ENCODE measurements at places on chromosomes 3 and 15. TPM values are rescaled to one million over a fixed set of nuclear protein-coding genes. Genes with fewer than 3 reads are reported as not detected.

DNA sequence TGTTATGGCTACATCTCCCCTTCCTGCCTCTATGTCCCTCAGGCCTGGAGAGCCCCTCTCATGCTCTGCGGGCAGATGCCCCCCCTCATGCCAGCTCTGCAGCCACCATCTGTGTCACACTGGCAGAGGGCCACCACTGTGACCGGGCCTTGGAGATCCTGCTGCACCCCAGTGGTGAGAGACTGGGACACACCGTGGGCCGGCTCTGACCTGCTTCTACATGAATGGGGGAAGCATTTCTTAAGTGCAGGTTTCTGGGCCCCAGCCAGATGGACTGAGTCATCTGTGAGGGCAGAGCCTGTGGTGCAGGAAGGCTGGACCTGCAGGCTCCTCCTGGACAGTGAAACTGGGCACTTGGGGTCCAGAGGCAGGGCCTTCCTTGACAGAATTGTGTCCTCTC, 4.8 kb downstream of the VWA5B2 start:
- H3K4me3 ChIP-seq = no peak overlapping the region
- peaks cover 17% of the 10 kb centered on the region for H3K4me1 ChIP-seq
- DNase-seq = no peak

GRCh38 chr15:90872486-90873184, 4.2 kb downstream of the FURIN start:
- peaks cover 62% of the 10 kb centered on the region for H3K4me1 ChIP-seq
- H3K4me3 ChIP-seq = peak overlapping the region; percentile 93
- no peaks in the 10 kb centered on the region for H3K27me3 ChIP-seq
- peaks cover 24% of the 10 kb centered on the region for H3K36me3 ChIP-seq
- peak overlapping the region; percentile 97 for H3K27ac ChIP-seq
- DNase-seq = no peak

DNA sequence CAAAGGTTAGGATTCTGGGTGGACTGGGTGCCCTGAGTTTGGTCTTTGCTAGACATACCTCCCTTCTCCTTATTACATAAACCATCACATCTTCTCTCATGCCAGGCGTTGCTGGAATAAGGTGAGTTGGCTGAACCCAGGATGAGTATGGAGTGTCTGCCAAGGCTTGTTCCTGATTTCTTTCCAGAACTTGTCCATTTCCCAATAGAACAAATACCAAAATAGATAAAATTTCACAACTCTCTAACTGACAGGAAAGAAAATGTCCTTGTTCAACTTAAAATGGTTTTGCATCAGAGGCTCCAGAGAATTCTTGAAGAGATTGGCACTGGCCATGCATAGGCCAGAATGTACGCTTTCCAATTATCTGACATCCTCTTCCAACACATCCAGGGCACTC, 291.9 kb downstream of the IGSF11 start:
- no peak for DNase-seq
- no peaks in the 10 kb centered on the region for H3K4me1 ChIP-seq
- H3K36me3 ChIP-seq = no peaks in the 10 kb centered on the region
- H3K4me3 ChIP-seq = no peak overlapping the region
- no peaks in the 10 kb centered on the region for H3K27me3 ChIP-seq

DNA sequence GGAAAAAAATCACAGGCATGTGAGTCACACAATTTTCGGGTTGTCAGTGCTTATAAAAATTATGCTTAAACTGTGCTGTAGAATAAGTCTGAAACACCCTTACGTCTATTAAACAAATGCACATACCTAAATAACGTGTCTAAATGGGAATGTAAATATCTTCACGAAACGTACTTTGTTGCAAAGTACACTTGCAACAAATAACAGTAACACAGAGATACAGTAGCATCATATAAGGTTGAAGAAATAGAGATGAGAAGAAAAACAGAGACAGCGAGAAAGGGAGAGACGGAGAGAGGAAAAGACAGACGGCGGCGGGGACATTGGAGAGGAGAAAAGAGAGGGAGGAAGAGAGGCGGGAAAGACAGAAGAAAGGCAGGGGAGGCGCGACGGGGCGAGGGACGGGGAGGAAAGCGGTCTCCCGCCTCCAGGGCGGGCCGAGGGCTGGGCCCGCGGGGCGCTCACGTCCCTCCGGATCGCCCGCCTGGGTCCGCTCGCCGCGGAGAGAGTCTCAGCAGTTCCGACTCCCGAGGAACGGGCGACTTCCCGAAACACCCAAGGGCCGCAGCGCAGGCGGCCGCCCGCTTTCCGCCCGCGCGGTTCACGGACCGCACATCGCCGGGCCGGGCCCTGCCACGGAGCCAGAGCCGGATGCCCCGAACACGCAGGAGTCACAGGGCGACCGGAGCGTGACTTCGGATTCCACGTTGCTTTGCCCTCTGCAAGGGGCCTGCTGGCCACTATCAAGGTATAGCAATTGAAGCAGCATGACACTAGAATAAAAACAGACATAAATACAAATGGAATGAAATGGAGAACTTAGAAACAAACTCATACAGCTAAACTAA, 153.4 kb downstream of the LMLN start:
- no peaks in the 10 kb centered on the region for H3K36me3 ChIP-seq
- peak; percentile 89 for DNase-seq
- peaks cover 8% of the 10 kb centered on the region for H3K4me1 ChIP-seq
- no peak overlapping the region for H3K4me3 ChIP-seq
- peaks cover 11% of the 10 kb centered on the region for H3K27me3 ChIP-seq

GRCh38 chr3:102095383-102095782, 246.1 kb downstream of the NFKBIZ start:
- H3K27me3 ChIP-seq = no peaks in the 10 kb centered on the region
- no peaks in the 10 kb centered on the region for H3K36me3 ChIP-seq
- H3K27ac ChIP-seq = no peak overlapping the region
- DNase-seq = no peak

DNA sequence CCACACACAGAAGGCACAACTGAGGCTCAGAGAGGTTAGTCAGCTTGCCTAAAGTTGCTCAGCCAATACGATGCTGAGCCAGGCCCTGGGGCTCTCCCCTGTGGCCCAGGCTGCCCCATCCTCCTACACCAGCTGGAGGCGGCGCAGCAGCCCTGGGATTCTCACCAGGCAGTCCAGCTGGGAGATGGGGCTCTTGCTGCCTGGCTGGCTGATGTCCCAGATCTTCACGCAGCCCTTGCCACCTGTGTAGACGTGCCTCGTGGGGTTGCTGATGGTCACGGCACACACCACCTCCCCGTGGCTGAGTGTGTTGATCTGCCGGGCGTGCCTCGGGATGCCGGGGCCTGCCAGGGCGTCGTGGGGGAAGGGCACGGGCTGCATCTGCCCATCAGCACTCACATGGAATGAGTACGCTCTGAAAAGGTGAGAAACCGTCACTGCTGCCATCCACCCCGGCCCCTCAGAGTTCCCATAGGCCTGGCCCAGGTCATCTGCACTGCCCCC, 42.8 kb downstream of the TLE3 start:
- H3K36me3 ChIP-seq = peaks cover 100% of the 10 kb centered on the region
- no peaks in the 10 kb centered on the region for H3K27me3 ChIP-seq
- H3K27ac ChIP-seq = no peak overlapping the region

DNA sequence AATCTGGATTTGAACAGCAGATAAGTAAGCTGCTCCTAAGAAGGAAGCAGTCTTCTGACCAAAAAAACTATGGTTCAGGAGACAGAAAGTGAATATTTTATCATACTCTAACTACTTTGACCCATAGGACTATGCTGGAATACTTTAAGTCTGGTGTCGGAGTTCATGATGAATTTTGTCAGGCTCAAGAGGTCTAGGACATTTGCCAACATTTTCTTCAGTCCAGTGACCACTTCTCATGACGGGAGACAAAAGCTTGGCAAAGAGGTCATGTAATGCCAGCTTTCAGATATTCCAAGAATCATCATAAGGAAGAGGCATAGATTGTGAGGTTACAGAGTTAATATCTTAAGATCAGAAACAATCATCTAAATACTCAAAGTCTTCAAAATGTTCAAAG, 20.5 kb upstream of the DCBLD2 start:
- no peak overlapping the region for H3K4me3 ChIP-seq
- no peak overlapping the region for H3K27ac ChIP-seq
- no peaks in the 10 kb centered on the region for H3K4me1 ChIP-seq
- no peaks in the 10 kb centered on the region for H3K27me3 ChIP-seq

DNA sequence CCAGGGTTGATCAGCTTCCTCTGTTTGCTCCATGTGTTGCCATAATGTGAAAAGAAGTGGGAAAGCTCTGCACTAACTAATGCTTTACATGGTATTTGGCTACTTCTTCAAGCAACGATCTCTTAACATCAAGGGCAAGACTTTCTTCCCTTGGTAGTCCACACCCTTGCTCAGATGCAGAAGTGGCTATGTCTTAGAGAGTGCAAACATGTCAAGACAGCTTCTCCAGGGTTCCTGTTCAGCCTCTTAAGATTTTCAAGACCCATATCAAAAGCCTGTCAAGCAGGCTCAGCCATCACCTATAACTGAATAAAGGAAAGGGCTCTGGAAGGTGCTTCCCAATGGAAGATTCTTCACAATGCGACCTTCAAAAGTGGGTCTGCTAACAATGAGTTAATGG, 64.8 kb upstream of the CSTA start:
- H3K27me3 ChIP-seq = no peaks in the 10 kb centered on the region
- H3K4me1 ChIP-seq = no peaks in the 10 kb centered on the region
- DNase-seq = no peak
- no peaks in the 10 kb centered on the region for H3K36me3 ChIP-seq
- no peak overlapping the region for H3K4me3 ChIP-seq

GRCh38 chr3:55965776-55966175, 478.7 kb upstream of the WNT5A start:
- no peaks in the 10 kb centered on the region for H3K27me3 ChIP-seq
- no peak overlapping the region for H3K4me3 ChIP-seq

GRCh38 chr15:58387130-58387529, 44.7 kb upstream of the LIPC start:
- no peak overlapping the region for H3K4me3 ChIP-seq
- H3K4me1 ChIP-seq = no peaks in the 10 kb centered on the region
- no peaks in the 10 kb centered on the region for H3K36me3 ChIP-seq

GRCh38 chr3:78788839-78789238, 979.0 kb downstream of the ROBO1 start:
- H3K4me1 ChIP-seq = no peaks in the 10 kb centered on the region
- no peaks in the 10 kb centered on the region for H3K27me3 ChIP-seq
- H3K27ac ChIP-seq = no peak overlapping the region
- no peak overlapping the region for H3K4me3 ChIP-seq
- no peaks in the 10 kb centered on the region for H3K36me3 ChIP-seq
- DNase-seq = no peak

GRCh38 chr3:46892285-46893145, 15.0 kb downstream of the PTH1R start:
- H3K36me3 ChIP-seq = no peaks in the 10 kb centered on the region
- no peak overlapping the region for H3K27ac ChIP-seq
- peak; percentile 93 for DNase-seq
- H3K4me3 ChIP-seq = peak overlapping the region; percentile 47

- no peak overlapping the region for H3K4me3 ChIP-seq
- no peaks in the 10 kb centered on the region for H3K36me3 ChIP-seq
- no peaks in the 10 kb centered on the region for H3K27me3 ChIP-seq
- H3K27ac ChIP-seq = no peak overlapping the region
- no peaks in the 10 kb centered on the region for H3K4me1 ChIP-seq
These were observed 33.3 kb downstream of the ZMAT3 start for GRCh38 chr3:179038216-179038898.

- no peak overlapping the region for H3K27ac ChIP-seq
- no peaks in the 10 kb centered on the region for H3K36me3 ChIP-seq
- DNase-seq = no peak
- no peaks in the 10 kb centered on the region for H3K4me1 ChIP-seq
These were observed 379.5 kb upstream of the DPH6 start for GRCh38 chr15:35925275-35926006.

GRCh38 chr3:176663387-176663786, 533.9 kb downstream of the TBL1XR1 start:
- DNase-seq = no peak
- no peak overlapping the region for H3K27ac ChIP-seq
- H3K27me3 ChIP-seq = no peaks in the 10 kb centered on the region
- H3K4me1 ChIP-seq = no peaks in the 10 kb centered on the region

- DNase-seq = no peak
- H3K36me3 ChIP-seq = no peaks in the 10 kb centered on the region
- H3K4me1 ChIP-seq = peaks cover 26% of the 10 kb centered on the region
- no peak overlapping the region for H3K27ac ChIP-seq
- H3K27me3 ChIP-seq = no peaks in the 10 kb centered on the region
- no peak overlapping the region for H3K4me3 ChIP-seq
These were observed 151.7 kb upstream of the TBL1XR1 start for GRCh38 chr3:177348974-177349373.

GRCh38 chr15:38202361-38202760, 50.3 kb upstream of the SPRED1 start:
- no peak overlapping the region for H3K27ac ChIP-seq
- DNase-seq = no peak
- H3K4me1 ChIP-seq = peaks cover 12% of the 10 kb centered on the region
- no peak overlapping the region for H3K4me3 ChIP-seq
- no peaks in the 10 kb centered on the region for H3K36me3 ChIP-seq
- H3K27me3 ChIP-seq = no peaks in the 10 kb centered on the region

- no peak overlapping the region for H3K27ac ChIP-seq
- peaks cover 52% of the 10 kb centered on the region for H3K4me1 ChIP-seq
- H3K27me3 ChIP-seq = peaks cover 89% of the 10 kb centered on the region
These were observed 7.2 kb downstream of the FOXL2 start for GRCh38 chr3:138939561-138940241.

- H3K27ac ChIP-seq = no peak overlapping the region
- H3K27me3 ChIP-seq = no peaks in the 10 kb centered on the region
- no peaks in the 10 kb centered on the region for H3K4me1 ChIP-seq
- no peaks in the 10 kb centered on the region for H3K36me3 ChIP-seq
These were observed 12.4 kb downstream of the PIF1 start for GRCh38 chr15:64813075-64813474.

DNA sequence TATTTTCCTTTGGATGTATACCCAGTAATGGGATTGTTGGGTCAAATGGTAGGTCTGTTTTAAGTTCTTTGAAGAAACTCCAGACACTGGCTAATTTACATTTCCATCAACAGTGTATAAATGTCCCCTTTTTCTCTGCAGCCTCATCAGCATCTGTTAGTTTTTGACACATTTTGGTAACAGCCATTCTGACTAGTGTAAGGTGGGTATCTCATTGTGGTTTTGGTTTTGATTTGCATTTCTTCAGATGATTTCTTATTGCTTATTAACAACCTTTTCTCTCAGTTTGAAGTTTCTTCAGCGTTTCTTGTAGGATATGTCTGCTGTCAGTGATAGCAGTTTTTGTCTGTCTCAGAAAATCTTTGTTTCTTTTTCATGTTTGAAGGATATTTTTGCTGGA, 15.4 kb downstream of the GALK2 start:
- H3K4me3 ChIP-seq = no peak overlapping the region
- no peak overlapping the region for H3K27ac ChIP-seq
- no peaks in the 10 kb centered on the region for H3K36me3 ChIP-seq
- H3K27me3 ChIP-seq = no peaks in the 10 kb centered on the region

CPLX3 gene
- total RNA-seq = not detected

SLC2A2 gene
- 0.13 TPM for total RNA-seq

SUCNR1 gene
- total RNA-seq = 0.22 TPM

ITIH4 gene
- total RNA-seq = 24.7 TPM

NLGN1 gene
- total RNA-seq = under 0.01 TPM

PLSCR2 gene
- not detected for total RNA-seq

TIGIT gene
- 1.2 TPM for total RNA-seq

LSAMP gene
- 28.1 TPM for total RNA-seq

DNAJC19 gene
- total RNA-seq = 8.0 TPM

Measured in upper lobe of left lung (tissue), 6 donors.